ENCODE measurements at places on chromosomes 12 and 14. TPM values are rescaled to one million over a fixed set of nuclear protein-coding genes. Genes with fewer than 3 reads are reported as not detected.
A peak's percentile ranks its signal among the peaks of the same experiment; 100 is the strongest.

DNA sequence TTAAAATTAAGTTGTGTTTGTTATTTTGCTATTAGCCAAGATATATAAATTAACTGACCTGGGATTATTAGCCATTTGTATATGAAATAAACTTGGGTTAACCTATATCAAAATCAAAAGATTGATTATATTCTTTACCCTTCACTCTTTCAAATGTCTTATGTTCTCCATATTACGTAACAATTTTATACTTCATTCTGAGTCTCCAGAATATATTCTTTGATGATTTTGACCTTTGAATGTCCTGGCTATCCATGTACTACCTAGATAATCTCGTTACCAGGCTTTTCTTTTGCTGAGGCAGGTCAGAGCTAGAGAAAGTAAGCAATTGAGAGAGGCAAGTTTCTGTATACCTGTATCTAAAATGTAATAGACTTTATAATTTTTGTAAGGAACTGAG lies 3.6 kb downstream of the PPM1A start:
- DNase-seq: no peak
- no peak overlapping the region for H3K27ac ChIP-seq
- no peaks in the 10 kb centered on the region for H3K36me3 ChIP-seq

- peak; percentile 31 for DNase-seq
- no peaks in the 10 kb centered on the region for H3K27me3 ChIP-seq
- H3K36me3 ChIP-seq: no peaks in the 10 kb centered on the region
- no peaks in the 10 kb centered on the region for H3K4me1 ChIP-seq
- H3K4me3 ChIP-seq: no peak overlapping the region
- H3K27ac ChIP-seq: no peak overlapping the region
Observed at GRCh38 chr14:100292301-100292775, 13.9 kb downstream of the SLC25A29 start.

The ERBB3 gene
- 5.1 TPM for total RNA-seq

The ZFYVE21 gene
- 69.0 TPM for total RNA-seq
